ENCODE measurements at places on chromosomes 2 and 18.

DNA sequence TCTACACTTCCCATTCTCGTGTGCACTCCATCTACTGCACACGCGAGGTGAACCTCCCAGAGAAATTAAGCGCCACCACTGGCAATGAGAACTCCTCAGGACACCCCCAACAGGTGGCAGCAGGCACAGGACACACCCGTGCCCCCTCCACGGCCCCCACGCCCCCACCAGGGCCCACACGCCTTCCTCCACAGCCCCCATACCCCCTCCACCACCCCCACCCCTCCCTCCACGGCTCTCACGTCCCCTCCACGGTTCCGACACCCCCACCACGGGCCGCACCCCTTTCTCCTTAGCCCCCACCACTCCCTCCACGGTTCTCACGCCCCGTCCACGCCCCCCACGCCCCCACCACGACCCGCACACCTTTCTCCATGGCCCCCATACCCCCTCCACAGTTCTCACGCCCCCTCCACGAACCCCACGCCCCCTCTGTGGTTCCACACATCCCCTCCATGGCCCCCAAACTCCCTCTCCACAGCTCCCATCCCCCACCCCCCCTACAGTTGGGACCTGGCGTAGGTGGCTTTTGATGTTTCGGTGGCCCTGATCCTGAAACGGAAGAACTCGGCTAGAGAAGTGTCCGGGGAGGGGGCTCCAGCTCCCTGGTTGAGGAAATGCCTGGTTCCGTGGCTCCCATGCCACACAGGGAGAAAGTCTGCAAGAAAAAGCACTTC, 110.8 kb downstream of the ZNF516 start:
- DNase-seq = peak; percentile 59

- no peak for DNase-seq
Observed at GRCh38 chr18:24801001-24801400, 340.6 kb downstream of the HRH4 start.

- no peak for DNase-seq
Observed at GRCh38 chr2:37915773-37916172, 9.3 kb upstream of the RMDN2 start.

DNA sequence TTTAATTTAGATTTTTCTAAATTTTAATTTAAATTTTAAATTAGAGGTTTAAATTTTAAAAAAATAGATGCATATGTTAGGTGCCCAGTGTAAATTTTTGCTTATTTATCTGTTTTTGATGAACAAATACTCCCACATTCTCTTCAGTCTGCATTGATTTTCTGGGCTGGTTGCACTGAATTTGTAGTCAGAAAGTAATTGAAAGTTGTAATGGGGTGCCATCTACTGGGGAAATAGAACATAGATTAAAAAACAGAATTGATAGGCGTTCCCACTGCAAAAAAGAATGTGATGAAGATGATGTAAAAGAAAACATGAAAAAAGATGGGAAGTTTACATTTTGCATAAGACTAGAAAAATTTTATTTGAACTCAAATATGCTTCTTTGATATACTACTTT, 51.7 kb upstream of the CCDC85A start:
- no peak for DNase-seq

- DNase-seq = no peak
Observed at GRCh38 chr2:6954586-6954985, 37.4 kb downstream of the RNF144A start.

DNA sequence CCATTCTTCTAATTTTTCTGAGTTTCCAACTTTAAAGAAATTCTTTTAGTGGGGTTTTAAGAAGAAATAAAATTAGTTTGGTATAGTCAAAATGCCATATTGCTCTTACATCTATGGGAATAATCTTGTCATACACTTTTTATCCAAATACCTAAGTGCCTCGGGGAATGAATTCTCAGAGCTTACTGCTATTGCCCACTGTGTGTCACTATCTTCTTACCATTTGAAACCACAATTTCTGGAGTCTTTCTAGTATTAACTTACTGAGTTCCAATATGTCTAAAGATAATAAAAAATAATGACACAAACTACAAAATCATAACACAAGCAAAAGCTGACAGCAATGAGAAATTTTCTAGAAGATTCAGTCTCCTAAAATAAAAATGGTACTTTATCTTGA, 23.7 kb upstream of the DNAH6 start:
- no peak for DNase-seq

- no peak for DNase-seq
Observed at GRCh38 chr2:177882501-177882900, 190.1 kb downstream of the PDE11A start.

- no peak for DNase-seq
Observed at GRCh38 chr2:55011831-55012671, 38.2 kb downstream of the RTN4 start.

DNA sequence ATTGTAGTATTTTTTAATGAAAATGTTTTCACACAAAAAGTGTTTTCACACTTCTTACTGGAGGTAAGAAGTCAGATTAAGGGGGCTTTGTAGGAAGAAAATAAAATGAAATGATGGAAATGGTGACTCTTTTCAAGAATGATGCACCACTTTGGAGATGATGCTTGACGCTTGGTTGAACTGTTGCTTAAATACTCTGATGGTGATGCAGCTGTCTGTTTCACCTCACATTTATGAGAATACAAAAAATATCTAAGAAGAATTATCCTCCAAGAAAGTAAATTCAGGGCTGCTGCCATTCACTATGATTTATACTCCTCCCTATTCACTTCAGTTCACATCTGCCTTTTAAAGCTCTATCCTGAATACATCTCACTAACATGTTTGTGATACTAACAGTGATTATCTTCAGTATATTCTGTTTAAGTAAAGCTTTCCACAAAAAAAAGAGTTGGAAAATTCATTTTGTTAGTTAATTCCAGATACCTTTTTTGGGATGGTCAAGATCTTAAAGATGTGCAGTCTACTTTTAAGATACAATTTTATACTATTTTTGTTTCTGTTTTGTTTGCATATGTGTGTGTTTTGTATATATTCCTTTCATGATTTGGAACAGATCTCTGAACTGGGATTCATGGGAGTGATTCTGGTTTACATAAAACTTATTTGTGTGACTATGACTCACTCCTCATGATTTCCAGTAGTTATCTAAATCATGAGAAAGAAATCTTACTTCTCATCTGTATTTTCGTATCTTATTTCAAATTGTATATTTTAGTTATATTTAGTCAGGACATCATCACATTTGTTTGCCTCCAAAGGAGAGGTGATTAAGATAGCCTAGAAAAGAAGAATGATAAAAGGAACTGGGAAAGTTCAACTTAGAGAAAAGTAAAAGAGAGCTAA, 53.1 kb downstream of the SLC39A10 start:
- DNase-seq = no peak

- no peak for DNase-seq
Observed at GRCh38 chr18:45730832-45731575, 7.0 kb downstream of the SLC14A1 start.

DNA sequence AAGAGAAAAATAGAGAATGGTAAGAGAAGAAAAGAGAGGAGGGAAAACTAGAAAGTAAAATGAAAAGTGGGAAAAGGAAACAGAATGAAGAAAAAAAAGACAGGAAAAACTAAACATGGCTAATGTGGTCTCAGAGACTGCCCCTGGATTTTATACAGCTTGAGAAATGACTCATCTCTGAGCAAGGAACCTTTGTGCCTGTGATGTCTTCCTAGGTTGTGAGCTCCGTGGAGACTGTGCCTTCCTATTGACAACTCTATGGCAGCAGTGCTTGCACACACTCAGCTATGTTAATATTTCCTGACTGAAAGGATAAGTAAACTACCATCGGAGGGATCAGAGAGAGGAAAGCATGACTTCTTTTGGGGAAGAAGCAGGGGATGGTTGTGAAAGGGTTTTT, 203.8 kb downstream of the RDH14 start:
- DNase-seq = no peak

DNA sequence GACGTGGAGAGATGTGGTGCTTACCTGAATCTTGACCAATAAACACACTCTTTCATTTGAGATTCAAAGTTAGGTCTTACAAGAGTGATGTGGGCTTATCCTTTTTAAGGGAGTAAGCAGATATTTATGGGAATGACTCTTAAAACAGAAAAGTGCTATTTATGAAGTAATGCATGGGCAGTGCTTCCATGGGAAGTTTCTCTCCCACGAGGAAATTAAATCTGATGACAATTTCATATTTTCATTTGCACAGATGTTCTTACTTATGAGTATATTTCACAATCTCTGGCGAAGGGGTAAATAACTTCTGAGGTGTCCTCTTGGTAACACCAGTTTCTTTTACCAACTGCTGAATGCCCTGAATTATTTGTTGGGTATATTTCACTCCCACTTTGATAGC, 21.0 kb downstream of the PNPT1 start:
- DNase-seq = no peak

All from aorta (tissue), 5 donors.